Right lobe of liver (tissue), 6 donors: ENCODE measurements at places on chromosomes 1 and 21. TPM values are rescaled to one million over a fixed set of nuclear protein-coding genes. Genes with fewer than 3 reads are reported as not detected.

SERPINC1 gene
- total RNA-seq = 2,830 TPM

GRCh38 chr1:163442231-163442879 lies 120.6 kb downstream of the NUF2 start:
- H3K36me3 ChIP-seq = no peaks in the 10 kb centered on the region
- DNase-seq = no peak
- H3K27me3 ChIP-seq = no peaks in the 10 kb centered on the region
- no peak overlapping the region for H3K4me3 ChIP-seq
- no peak overlapping the region for H3K27ac ChIP-seq

BSND gene
- not detected for total RNA-seq

ODF2L gene
- 6.2 TPM for total RNA-seq

GRCh38 chr1:3673381-3674099 lies 21.2 kb downstream of the TP73 start:
- no peaks in the 10 kb centered on the region for H3K36me3 ChIP-seq
- H3K27ac ChIP-seq = no peak overlapping the region
- peak; percentile 48 for DNase-seq
- peaks cover 4% of the 10 kb centered on the region for H3K4me1 ChIP-seq

DNA sequence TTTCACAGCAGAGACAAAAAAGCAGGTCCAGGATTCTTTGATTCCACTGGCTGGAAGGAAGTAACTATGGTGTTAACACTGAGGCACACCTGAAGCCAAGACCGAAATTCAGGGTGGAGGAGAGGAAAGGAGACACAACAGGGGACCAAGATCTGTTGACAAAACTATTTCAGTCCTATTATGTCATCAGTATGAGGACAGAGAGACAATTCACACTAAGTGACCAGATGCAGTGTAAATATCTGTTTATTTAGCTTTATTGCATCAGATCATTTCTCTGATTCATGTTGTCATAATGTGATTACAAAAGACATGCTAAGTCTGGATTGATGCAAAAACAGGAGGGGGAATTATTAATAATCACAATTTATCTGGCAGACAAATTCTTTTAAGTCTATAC lies 118.8 kb downstream of the SIPA1L2 start:
- H3K36me3 ChIP-seq = peaks cover 11% of the 10 kb centered on the region
- H3K4me1 ChIP-seq = no peaks in the 10 kb centered on the region
- no peaks in the 10 kb centered on the region for H3K27me3 ChIP-seq
- H3K4me3 ChIP-seq = no peak overlapping the region
- DNase-seq = no peak

DNA sequence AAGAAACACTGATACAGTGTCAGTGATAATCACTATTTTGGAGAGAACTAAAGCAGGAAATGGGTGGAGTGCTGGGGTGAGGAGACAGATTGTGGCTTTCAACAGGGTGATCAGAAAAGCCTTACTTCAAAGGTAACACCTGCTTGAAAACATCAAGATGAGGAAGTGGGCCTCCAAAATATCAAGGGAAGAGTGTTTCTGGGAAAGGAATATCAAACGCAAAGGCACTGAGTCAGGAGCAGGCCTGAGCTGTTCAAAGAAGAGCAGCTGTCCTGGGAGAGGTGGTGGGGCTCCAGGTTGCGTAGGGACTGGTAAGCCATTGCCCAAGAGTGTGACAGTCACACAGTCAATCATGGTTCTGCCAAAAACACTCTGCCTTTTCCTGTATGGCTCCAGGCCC lies 47.1 kb upstream of the ATP1A1 start:
- peak overlapping the region; percentile 48 for H3K27ac ChIP-seq
- no peaks in the 10 kb centered on the region for H3K36me3 ChIP-seq
- no peak overlapping the region for H3K4me3 ChIP-seq
- DNase-seq = no peak
- no peaks in the 10 kb centered on the region for H3K27me3 ChIP-seq

DNA sequence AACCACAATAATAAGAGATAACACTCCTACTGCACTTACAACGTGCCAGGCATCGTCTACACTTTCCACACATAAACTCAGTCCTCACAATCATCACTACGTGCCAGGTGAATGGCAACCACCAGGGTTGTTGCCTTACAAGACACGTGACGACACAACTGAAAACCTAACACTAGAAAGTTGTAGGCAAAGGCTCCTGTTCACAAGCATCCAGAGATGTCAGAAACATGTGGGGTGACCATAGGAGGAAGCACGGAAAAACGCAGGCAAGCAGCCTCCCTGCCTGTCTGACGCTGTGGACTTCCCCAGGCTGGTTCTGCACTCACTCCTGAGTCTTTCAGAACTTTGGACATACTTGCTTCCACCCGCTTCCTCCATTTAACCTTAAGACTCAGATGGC lies 7.0 kb downstream of the CAPZB start:
- DNase-seq = no peak
- no peaks in the 10 kb centered on the region for H3K36me3 ChIP-seq
- peak overlapping the region; percentile 38 for H3K27ac ChIP-seq

GRCh38 chr1:220769205-220769604 lies 17.5 kb upstream of the MTARC1 start:
- H3K4me3 ChIP-seq = no peak overlapping the region
- H3K27ac ChIP-seq = peak overlapping the region; percentile 87
- peaks cover 7% of the 10 kb centered on the region for H3K36me3 ChIP-seq
- H3K4me1 ChIP-seq = no peaks in the 10 kb centered on the region
- DNase-seq = no peak
- no peaks in the 10 kb centered on the region for H3K27me3 ChIP-seq

DNA sequence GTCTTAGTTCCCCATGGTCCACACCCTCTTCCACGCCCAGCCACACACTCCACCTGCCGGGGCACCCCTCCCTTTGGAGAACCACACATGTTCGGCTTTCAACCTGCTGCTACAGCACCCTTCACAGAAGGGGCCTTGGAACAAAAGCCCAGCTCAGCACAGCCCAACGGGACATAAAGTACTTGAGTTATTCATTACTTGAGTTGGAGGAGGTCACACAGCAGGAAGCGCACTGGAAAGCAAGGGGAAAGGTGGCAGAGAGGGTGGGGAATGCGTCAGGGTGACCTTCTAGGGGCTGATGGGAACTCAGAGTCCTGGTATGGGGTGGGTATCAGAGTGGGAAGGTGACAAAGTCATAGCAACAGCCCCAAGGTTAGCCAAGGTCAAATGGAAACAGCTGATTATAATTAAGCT lies 3.0 kb upstream of the ATP1B1 start:
- no peaks in the 10 kb centered on the region for H3K27me3 ChIP-seq
- no peak for DNase-seq
- no peak overlapping the region for H3K4me3 ChIP-seq

SEC16B gene
- total RNA-seq = 16.4 TPM

DNA sequence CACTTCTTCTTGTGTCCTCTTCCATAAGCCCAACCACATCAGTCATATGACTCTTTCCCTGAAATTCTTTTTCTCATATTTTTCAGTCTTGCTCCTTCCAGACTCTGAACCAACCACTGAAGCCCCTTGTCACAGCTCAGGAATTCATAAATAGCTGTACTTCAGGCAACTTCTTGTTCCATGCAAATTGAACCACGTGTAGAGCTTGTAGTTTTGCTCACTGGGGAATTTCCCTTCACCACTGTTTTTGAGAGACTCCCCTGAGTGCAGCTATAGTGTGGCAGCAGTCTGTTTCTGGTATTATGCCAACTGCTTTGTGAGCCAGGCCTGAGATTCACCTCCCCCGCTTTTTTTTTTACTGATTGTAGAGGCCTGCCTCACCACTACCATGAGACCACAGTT lies 150.3 kb upstream of the SPAG17 start:
- H3K36me3 ChIP-seq = no peaks in the 10 kb centered on the region
- H3K27ac ChIP-seq = no peak overlapping the region
- no peak overlapping the region for H3K4me3 ChIP-seq
- no peaks in the 10 kb centered on the region for H3K27me3 ChIP-seq
- H3K4me1 ChIP-seq = no peaks in the 10 kb centered on the region
- no peak for DNase-seq

DNA sequence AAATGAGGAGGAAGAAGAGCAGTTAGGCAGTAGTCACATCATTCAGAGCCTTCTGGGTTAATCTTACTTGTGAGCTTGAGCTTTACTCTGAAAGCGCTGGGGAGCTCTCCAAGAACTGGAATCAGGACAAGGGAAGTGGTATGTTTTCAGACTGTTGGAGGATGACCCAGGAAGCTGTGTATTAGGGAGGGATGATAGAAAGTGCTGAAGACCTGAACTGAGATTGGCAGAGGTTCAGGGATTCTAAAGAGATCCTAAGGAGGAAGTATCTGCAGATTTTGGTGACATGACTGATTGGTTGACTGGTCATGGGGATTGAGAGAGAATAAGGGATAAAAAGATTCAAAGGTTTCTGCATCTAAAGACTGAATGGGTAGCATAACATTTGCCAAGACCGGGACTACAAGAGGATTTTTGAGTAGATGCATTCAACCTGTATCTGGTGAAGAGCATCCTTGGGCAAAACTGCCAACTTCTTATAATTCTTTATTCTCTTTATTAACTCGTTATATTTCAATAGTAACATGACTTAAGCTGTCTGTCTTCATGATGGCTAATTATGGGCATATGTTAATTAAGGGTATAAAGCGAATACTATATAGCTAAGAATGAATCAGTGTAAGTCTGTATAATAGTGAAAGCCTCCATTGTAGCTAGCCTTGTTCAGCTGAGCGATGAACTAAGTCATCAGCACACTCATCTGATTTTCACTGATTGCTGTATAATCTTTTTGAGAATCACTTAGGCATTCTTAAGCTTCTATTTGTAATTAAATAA lies 41.8 kb downstream of the XCL1 start:
- no peaks in the 10 kb centered on the region for H3K4me1 ChIP-seq
- H3K27me3 ChIP-seq = no peaks in the 10 kb centered on the region
- no peak overlapping the region for H3K4me3 ChIP-seq
- H3K36me3 ChIP-seq = no peaks in the 10 kb centered on the region
- no peak for DNase-seq

GRCh38 chr1:54806931-54807611 lies 5.9 kb upstream of the TTC22 start:
- DNase-seq = no peak
- no peaks in the 10 kb centered on the region for H3K27me3 ChIP-seq
- H3K4me1 ChIP-seq = peaks cover 34% of the 10 kb centered on the region
- H3K27ac ChIP-seq = no peak overlapping the region
- no peaks in the 10 kb centered on the region for H3K36me3 ChIP-seq

- DNase-seq = no peak
- no peaks in the 10 kb centered on the region for H3K27me3 ChIP-seq
- H3K4me3 ChIP-seq = no peak overlapping the region
- no peak overlapping the region for H3K27ac ChIP-seq
- peaks cover 23% of the 10 kb centered on the region for H3K36me3 ChIP-seq
Observed at GRCh38 chr1:19785660-19786059, 14.1 kb downstream of the TMCO4 start.

BNIPL gene
- 0.42 TPM for total RNA-seq

GRCh38 chr1:232900818-232901217 lies 49.6 kb upstream of the NTPCR start:
- no peak overlapping the region for H3K4me3 ChIP-seq
- no peaks in the 10 kb centered on the region for H3K36me3 ChIP-seq
- no peaks in the 10 kb centered on the region for H3K27me3 ChIP-seq
- H3K4me1 ChIP-seq = no peaks in the 10 kb centered on the region

DNA sequence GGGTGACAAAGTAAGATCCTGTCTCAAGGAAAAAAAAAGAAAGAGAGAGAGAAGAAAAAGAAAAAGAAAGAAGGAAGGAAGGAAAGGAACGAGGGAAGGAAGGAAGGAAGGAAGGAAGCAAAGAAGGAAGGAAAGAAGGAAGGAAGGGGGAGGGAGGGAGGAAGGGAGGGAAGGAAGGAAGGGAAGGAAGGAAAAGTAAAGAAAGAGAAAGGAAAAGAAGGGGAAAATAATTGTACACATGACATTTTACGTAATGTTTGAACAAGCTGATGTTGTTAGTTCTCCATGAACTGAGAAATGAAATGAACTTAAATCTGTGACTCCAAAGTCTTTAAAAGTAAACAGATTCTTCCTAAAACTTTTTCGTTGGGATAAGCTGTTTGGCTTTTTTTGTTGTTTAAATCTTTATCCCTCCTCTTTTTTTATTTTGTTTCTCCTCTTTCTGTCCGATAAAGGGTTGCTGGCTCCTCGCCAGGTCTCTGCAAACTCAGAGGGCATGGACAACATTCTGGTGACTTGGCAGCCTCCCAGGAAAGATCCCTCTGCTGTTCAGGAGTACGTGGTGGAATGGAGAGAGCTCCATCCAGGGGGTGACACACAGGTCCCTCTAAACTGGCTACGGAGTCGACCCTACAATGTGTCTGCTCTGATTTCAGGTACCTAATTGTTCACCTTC lies 59.8 kb downstream of the IL12RB2 start:
- H3K27me3 ChIP-seq = no peaks in the 10 kb centered on the region
- peak overlapping the region; percentile 58 for H3K27ac ChIP-seq
- H3K36me3 ChIP-seq = no peaks in the 10 kb centered on the region
- no peaks in the 10 kb centered on the region for H3K4me1 ChIP-seq
- DNase-seq = peak; percentile 89

DNA sequence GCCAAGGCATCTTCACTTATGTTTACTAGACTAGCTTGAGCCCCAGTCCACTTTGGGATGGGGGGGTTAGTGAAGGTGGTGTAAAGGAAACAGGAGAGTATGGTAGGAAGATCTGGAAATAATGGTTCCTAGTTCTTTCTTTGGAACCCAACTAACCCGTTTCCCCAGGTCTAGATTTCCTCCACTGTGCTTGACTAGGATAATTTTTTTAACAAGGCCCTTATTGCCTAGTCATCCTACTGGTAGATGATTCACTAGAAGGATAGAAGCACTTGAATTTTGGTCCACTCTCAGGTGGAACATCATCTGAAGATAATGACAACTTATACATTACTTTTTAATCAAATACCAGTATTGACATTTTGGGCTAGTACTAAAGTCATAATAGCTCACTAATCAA lies 45.9 kb upstream of the MYOCOS start:
- H3K36me3 ChIP-seq = peaks cover 37% of the 10 kb centered on the region
- H3K27ac ChIP-seq = no peak overlapping the region
- H3K4me1 ChIP-seq = no peaks in the 10 kb centered on the region
- H3K4me3 ChIP-seq = no peak overlapping the region
- DNase-seq = no peak
- no peaks in the 10 kb centered on the region for H3K27me3 ChIP-seq

CFAP45 gene
- not detected for total RNA-seq

DIO1 gene
- 107 TPM for total RNA-seq

DNA sequence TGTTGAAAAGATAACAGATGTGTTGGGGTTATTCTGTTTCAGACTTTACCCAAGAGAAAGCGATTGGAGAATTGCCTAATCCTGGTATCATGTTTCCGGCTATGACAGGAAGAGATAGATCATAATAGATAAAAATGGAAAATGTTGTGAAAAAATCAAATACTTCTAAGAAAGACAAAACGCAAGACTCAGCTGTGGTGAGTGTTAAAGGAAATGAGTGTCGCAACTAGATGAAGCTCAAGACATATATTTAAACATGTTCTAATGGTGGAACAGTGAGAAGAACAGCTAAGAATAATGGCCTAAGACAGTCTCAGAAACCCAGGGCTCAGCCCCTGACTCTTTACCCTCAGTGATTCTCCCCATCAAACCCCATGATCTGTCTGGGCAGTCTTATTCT lies 426.7 kb upstream of the RUNX1 start:
- H3K27me3 ChIP-seq = no peaks in the 10 kb centered on the region
- H3K4me1 ChIP-seq = no peaks in the 10 kb centered on the region
- H3K36me3 ChIP-seq = no peaks in the 10 kb centered on the region
- H3K4me3 ChIP-seq = no peak overlapping the region
- DNase-seq = no peak

- DNase-seq = no peak
- H3K27ac ChIP-seq = no peak overlapping the region
- H3K4me1 ChIP-seq = no peaks in the 10 kb centered on the region
Observed at GRCh38 chr1:93394514-93394913, 48.8 kb downstream of the DR1 start.

- no peaks in the 10 kb centered on the region for H3K36me3 ChIP-seq
- peak; percentile 73 for DNase-seq
- H3K27ac ChIP-seq = no peak within 1 kb of the TSS
- H3K27me3 ChIP-seq = no peaks in the 10 kb centered on the region
- no peaks in the 10 kb centered on the region for H3K4me1 ChIP-seq
Observed at GRCh38 chr1:15742339-15742801, at the start of gene TMEM82. TSS of gene TMEM82 (plus strand) at chr1:15742499. CDS start at chr1:15742560, 61 bp downstream.
